Esophagus mucosa (tissue), 1 donor: ENCODE measurements at places on chromosomes 3 and 15.

GRCh38 chr15:45640616-45641015 lies 5.8 kb downstream of the SQOR start:
- peak; percentile 78 for ATAC-seq

DNA sequence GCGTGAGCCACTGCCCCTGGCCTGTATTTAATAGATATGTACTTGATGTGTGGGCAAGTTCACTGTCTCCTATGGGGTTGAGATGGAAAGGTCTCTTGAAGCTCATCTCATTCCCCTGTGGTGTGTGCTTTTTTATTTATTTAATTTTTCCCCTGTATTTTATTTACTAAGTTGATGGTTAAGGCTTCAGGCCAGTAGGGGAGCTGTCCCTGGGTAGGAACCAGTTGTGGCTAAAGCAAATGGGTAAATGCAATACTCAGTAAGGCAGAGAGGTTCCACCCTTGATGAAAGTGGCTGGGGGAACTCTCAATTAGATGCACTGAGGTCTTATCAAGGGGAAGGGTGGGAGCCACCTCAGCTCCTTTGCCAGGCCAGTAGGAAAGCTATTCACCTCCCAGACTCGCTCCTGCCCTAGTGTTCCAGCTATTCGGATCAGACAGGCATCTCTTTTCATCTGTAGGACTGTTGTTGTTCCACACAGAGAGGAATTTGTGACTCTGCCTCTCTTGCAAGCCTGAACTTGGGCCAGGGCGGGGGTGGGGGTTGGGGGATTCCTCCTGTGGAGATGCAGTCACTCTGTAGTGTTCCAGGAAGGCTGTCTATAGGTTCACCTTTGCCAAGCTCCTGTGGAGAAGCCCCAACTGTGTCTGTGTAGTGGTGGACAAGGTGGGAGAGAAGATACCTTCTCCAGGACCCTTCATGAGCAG lies 26.1 kb downstream of the PCCB start:
- ATAC-seq = no peak

DNA sequence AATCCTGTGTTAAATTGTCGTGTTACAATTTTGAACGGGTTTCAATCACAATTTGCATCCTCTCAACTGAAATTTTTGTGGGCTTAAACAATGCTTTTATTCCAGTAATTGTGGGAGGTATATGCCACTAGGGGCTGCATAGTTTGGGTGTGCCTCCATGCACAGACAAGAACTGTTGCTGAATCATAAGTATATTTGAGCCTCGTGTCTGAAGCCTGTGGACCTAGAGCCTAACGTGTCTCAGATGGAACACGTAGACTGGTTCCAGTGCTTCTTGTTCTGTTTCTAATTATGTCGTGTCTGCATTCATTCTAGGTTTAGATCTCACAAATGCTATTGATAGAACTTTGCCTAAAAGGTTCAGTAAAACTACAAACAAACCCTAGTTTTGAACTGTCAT lies 363.4 kb downstream of the RBMS3 start:
- no peak for ATAC-seq

DNA sequence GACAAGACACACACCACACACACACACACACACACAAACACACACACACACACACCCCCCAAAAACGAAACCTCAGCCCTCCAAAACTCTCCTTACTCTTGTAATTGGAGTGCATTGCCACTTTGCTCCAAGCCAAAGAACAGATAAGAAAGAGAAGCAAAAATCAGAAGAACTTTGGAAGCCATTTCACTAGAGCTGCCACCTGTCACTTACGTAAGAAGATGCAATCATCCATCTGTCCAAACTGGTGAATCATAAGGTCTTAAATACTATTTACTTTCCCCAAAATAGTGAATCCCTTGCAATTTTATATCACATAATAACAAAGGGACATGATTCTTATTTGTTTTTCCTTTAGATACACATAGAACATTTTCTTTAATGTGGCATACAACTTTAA lies 285.4 kb downstream of the ZBTB20 start:
- ATAC-seq = no peak

DNA sequence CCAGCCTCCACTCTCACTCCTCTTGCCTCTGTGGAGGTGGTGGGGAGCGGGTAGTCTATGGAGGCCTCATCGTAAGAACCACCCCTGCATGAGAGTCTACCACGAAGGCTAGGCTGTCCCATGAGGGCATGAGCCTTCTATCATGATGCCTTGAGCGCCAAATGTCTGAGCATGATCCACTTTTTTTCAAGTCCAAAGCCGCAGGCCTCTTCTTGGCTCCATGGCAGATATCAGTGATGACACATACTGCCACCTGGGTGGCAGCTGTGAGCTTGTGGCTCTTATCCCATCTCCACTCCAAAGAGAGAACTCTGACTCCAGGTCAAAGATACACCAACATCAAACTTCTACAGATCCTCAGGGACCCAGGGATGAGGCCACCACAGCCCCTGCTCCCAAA lies 13.5 kb downstream of the POC1A start:
- no peak for ATAC-seq

DNA sequence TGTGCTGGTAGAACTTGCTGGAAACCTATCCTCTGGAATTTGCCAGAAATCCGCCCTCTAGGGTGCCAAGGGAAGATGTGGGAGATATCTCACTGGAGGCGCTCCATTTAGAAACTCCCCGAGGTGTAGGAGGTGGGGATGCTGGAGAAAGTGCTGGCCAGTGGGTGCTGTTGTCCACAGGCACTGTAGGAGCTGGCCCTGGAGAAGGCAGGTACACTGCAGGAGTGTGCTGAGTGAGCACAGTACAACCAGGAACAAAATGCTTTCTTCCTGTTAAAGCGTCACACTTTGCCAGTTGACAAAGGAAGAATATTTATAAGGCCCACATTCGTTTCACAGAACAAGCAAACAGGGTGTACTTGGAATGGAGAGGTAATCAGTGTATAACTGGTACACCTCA lies 119.9 kb downstream of the CACNA1D start:
- ATAC-seq = peak; percentile 20

DNA sequence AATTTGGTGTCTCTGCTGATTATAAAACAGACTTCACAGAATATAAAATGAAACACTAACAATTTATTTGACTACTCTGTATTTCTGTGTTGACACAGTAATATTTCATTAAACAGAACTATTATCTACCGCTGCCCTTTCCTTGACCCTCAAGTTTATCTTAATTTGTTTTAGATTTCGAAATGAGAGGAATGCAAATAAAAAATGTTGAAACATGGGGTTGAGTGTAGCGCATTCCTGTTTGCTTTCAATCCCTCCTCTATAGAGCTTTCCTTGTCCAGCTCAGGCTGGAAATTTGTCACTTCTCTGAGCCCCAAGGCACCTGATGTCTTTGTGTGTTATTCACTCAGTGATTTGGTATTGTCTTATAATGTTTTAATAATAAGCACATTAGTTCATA lies 550.2 kb downstream of the ZBBX start:
- no peak for ATAC-seq

DNA sequence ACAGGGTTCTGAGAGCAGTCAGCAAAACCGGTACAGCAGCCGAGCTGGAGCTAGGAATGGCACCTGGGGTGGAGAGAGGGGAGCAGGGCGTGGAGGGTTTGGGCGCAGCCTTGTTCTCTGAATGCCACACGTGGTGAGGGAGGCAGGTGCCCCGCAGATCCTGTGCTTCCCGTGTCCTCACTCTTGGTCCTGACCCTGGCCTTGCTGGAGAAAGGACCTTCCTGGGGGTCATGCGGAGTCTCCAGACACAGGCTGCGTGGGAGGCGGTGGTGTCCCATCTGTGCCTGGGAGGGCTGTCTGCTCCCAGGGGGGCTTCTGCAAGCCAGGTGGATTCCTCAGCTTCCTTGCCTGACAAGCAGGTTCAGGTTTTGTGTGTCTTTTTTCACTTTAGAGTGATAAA lies 244.7 kb upstream of the LYSMD4 start:
- peak; percentile 3 for ATAC-seq
